ENCODE measurements at places on chromosomes 6 and 20. TPM values are rescaled to one million over a fixed set of nuclear protein-coding genes. Genes with fewer than 3 reads are reported as not detected.

Gene WRNIP1
- 29.6 TPM for polyA plus RNA-seq

Gene KIFC1
- polyA plus RNA-seq: 1.3 TPM

Gene LY6G5B
- polyA plus RNA-seq: not detected

Gene BFSP1
- 0.12 TPM for polyA plus RNA-seq

Gene NOTCH4
- polyA plus RNA-seq: 0.40 TPM

Gene SLC22A2
- polyA plus RNA-seq: not detected

Gene FARS2
- polyA plus RNA-seq: 34.9 TPM

Gene C4B
- polyA plus RNA-seq: not detected

Gene FAM210B
- polyA plus RNA-seq: 40.3 TPM

Gene IL17F
- not detected for polyA plus RNA-seq

Gene RUNX2
- 5.3 TPM for polyA plus RNA-seq

Gene BPIFB1
- polyA plus RNA-seq: not detected

Gene TGM3
- not detected for polyA plus RNA-seq

Gene ARMC2
- polyA plus RNA-seq: 8.4 TPM

Gene RAD21L1
- not detected for polyA plus RNA-seq

Gene GSTA1
- not detected for polyA plus RNA-seq

Gene GNAS-AS1
- not detected for polyA plus RNA-seq

Gene THEMIS
- polyA plus RNA-seq: 13.5 TPM

Gene EDEM2
- 46.4 TPM for polyA plus RNA-seq

Gene HLA-DQA1
- polyA plus RNA-seq: 28.4 TPM

Gene OPN5
- polyA plus RNA-seq: not detected

Gene E2F1
- 0.76 TPM for polyA plus RNA-seq

Gene SLC32A1
- polyA plus RNA-seq: not detected

Gene ID1
- polyA plus RNA-seq: 2.6 TPM

Gene NHSL1
- polyA plus RNA-seq: 0.03 TPM

Gene HLA-DMA
- polyA plus RNA-seq: 56.5 TPM

Gene RSPO4
- not detected for polyA plus RNA-seq

Gene HBS1L
- 49.4 TPM for polyA plus RNA-seq

Gene PRPH2
- not detected for polyA plus RNA-seq

Gene CHRNA4
- not detected for polyA plus RNA-seq

Gene PTCHD4
- not detected for polyA plus RNA-seq

Gene FRK
- polyA plus RNA-seq: not detected

Gene TP53TG5
- polyA plus RNA-seq: 0.18 TPM

Gene CAGE1
- 0.08 TPM for polyA plus RNA-seq

Gene SLPI
- polyA plus RNA-seq: not detected

Gene ZBTB9
- 11.7 TPM for polyA plus RNA-seq

Gene POU3F2
- not detected for polyA plus RNA-seq

Gene EPPIN
- not detected for polyA plus RNA-seq

Gene FAM217B
- polyA plus RNA-seq: 30.1 TPM

Gene GPLD1
- polyA plus RNA-seq: 0.41 TPM

Gene OR2H1
- polyA plus RNA-seq: not detected

Gene EYA2
- polyA plus RNA-seq: not detected

Gene TPX2
- polyA plus RNA-seq: 6.3 TPM

Gene GNMT
- not detected for polyA plus RNA-seq

Gene GLP1R
- polyA plus RNA-seq: not detected

Gene METTL24
- polyA plus RNA-seq: not detected

Gene CFB
- polyA plus RNA-seq: 0.68 TPM

Gene TMEM217
- 1.2 TPM for polyA plus RNA-seq

Gene LPA
- polyA plus RNA-seq: not detected

Gene STMN3
- 13.5 TPM for polyA plus RNA-seq

Gene NKAIN2
- polyA plus RNA-seq: not detected
